H54 (cell line): ENCODE measurements at places on chromosomes 11 and 22.

DNA sequence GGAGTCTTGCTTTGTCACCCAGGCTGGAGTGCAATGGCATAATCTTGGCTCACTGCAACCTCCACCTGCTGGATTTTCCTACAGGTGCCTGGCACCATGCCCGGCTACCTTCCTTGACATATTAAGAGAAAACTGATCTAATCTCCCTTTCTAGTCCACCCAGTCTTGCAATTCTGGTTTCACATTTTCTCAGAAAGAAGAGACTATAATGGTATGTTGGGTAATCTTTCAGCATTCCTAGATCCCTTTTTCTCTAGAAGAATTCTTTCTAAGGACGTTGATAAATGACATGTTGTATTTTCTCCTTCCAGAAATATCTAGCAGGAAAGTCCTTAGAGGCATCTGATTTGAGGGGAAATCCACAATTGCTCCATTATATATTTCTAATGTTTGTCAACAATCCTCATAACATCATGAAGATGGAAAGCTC, 10.4 kb upstream of the HSPA8 start:
- no peak for DNase-seq

DNA sequence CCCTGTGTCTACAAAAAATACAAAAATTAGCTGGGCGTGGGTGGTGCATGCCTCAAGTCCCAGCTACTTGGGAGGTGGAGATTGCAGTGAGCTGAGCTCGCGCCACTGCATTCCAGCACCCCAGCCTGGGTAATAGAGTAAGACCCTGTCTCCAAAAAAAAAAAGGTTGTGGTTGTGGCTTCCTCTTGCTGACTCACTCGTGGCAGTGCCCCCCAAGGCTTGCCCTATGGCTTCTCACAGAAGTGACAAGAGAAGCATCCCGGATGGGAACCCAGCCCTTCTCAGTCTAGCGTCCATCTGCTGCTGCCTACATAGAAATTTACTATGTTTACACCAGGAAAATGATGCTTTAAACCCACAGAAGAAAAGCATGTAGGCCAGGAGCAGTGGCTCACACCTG, 68.5 kb upstream of the PITPNB start:
- DNase-seq, result no peak

DNA sequence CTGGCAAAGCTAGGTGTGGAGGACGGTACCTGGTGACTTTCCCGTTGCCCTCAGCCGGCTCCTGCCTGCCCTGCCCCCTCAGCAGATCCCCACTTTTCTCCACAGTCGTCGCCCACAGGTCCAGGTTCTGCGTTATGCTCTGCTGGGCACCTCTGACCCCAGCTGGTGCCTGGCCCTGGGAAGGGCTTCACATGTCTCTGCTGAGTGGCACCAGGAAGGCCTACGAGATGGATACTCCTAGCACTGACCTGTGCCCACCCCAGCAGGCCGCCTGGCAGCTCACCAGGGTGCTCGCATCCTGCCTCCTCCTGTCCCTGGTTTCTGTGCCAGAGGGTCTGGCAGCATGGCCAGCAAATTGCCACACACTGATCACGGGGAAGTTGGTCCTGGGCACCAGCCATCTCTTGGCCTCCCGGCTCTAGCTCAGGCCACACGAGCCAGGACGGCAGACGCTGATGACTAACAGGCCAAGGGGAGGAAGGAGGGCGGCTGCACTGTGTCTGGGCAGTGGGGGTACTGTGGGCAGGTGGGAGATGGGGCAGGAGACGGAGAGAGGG, 13.8 kb downstream of the CARS1 start:
- DNase-seq, result no peak

- DNase-seq, result no peak
Observed at GRCh38 chr11:110162216-110162615, 69.0 kb downstream of the ZC3H12C start.

- DNase-seq, result no peak
Observed at GRCh38 chr11:76554767-76555166, 109.9 kb downstream of the EMSY start.

- no peak for DNase-seq
Observed at GRCh38 chr22:35837101-35837727, 119.5 kb downstream of the APOL5 start.
